ENCODE measurements at places on chromosomes 13 and 19. TPM values are rescaled to one million over a fixed set of nuclear protein-coding genes. Genes with fewer than 3 reads are reported as not detected.

DNA sequence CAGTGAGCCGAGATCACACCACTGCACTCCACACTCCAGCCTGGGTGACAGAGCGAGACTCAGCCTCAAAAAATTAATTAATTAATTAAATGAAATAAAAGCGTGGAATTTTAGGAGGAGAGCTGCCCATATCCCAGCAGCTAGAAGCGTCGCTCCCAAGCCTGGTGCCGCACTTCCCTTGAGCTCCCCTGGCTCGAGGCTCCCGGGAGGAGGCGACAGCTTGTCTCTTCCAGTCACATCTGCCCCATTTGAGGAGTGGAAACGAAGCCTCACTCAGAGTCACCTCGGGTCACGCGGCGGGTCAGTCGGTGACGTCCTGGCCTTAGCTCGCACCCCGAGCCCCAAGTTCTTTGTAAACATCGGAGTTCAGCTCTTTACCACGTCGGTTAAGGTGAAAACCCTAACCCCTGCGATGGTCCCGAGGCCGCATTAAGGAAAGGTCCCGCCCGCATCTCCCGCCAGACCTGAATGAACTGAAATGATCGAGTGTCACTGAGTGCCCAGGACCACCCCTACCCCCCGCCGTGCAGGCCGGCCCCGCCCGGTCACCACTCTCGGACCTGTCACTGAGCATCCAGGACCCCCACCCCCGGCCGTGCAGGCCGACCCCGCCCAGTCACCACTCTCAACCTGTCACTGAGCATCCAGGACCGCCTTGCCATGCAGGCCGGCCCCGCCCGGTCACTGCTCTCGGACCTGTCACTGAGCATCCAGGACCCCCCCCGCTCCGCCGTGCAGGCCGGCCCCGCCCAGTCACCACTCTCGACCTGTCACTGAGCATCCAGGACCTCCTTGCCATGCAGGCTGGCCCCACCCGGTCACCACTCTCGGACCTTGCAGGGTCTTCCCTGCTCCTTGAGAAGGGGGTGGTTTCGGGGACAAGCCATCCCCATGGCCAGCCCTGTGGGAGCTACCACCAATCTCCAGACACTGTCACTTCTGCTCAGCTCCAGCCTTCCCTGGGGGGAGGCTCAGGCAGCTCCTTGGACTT lies 176.9 kb downstream of the KDM4B start:
- no peaks in the 10 kb centered on the region for H3K27me3 ChIP-seq
- H3K36me3 ChIP-seq: peaks cover 6% of the 10 kb centered on the region
- H3K27ac ChIP-seq: no peak overlapping the region

DNA sequence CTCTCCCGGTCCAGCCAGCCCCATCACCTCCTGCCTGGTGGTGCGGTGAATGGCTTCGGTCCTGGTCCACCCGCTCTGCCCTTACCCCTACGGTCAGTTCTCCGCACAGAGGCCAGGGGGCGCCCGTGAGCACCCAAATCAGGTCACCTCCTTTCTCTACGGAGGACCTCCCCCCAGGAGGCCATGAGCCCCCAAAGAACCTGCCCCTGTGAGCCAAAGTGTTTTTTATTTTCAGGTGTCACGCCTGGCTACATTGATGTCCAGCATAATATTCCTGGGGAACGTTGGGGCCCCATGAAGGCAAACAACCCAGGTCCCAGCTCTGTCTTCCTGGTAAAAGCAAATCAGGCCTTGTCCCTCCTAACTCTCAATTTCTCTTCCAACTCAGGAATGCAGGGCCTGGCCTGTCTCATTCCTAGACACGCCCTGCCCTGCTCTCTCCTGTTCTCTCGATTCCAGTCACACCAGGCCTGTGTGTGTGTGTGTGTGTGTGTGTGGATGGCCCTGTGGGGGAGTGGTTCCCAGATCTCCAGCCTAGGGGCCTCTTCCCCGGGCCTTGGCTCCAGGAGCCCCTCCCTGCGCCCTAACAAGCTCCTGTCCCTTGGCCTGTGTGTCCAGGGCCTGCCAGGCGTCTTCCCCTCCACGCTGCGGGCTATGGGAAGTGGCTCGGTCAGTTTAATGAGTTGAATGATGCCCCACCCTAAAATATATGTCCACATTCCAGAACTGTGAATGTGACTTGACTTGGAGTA lies 9.7 kb upstream of the GIPC1 start:
- H3K27me3 ChIP-seq: peaks cover 2% of the 10 kb centered on the region
- peak; percentile 79 for DNase-seq
- peaks cover 44% of the 10 kb centered on the region for H3K4me1 ChIP-seq

GRCh38 chr13:51221674-51222036 lies 543 bp upstream of the FAM124A start:
- H3K4me1 ChIP-seq: peaks cover 5% of the 10 kb centered on the region
- H3K4me3 ChIP-seq: peak overlapping the region; percentile 63
- H3K27ac ChIP-seq: no peak overlapping the region
- DNase-seq: no peak
- H3K27me3 ChIP-seq: peaks cover 64% of the 10 kb centered on the region

DNA sequence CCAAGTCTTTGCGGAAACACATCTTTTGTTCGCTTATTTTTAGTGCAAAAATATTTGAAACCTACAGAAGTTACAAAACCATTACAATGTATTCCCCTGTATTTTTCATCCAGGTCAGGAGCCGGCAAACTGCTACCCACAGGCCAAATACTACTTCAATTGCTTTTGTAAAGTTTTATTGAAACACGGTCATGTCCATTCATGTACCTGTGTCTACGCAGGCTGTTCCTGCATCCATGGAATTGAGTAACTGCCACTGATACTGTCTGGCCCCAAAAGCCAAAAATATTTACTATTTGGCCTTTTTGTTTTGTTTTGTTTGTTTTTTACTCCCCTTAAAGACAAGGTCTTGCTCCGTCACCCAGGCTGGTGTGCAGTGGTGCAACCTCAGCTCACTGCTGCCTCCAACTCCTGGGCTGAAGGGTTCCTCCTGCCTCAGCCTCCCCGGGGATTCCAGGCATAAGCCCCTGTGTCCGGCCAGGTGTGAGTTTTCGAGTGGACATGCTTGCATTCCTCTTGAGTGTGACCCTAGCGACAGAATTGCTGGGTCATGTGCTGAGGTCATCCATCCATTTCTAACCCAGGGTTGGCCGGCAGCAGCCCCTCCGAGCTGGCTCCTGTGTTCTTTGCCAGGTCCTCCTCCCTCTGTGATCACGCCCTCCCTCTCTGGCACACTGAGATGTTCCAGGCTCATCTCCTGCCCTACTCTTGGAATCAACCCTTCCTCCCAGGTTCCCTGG lies 10.9 kb upstream of the S1PR4 start:
- no peaks in the 10 kb centered on the region for H3K27me3 ChIP-seq
- H3K4me1 ChIP-seq: peaks cover 54% of the 10 kb centered on the region
- no peak overlapping the region for H3K27ac ChIP-seq
- H3K36me3 ChIP-seq: peaks cover 59% of the 10 kb centered on the region
- H3K4me3 ChIP-seq: no peak overlapping the region
- no peak for DNase-seq

DNA sequence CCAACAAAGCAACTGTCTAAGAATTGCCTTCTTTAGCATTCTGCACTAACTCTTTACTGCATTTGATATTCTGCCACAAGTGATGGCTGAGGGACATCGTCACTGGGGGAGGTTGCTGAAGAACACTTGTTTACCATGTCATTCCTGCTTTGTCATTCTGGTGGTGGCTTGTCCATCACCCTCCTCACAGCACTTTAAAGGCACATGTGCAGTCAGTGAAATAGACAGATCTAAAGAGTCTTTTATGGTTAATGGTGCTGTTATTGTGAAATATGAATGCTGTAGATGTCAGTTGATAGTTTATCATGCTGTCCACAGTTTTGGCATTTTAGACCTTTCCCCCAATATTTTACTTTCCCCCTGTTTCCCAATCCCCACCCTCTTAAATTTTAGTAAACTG lies 120.9 kb upstream of the TSC22D1 start:
- no peak overlapping the region for H3K4me3 ChIP-seq
- no peak overlapping the region for H3K27ac ChIP-seq
- DNase-seq: no peak
- no peaks in the 10 kb centered on the region for H3K36me3 ChIP-seq
- H3K27me3 ChIP-seq: peaks cover 23% of the 10 kb centered on the region
- H3K4me1 ChIP-seq: no peaks in the 10 kb centered on the region

DNA sequence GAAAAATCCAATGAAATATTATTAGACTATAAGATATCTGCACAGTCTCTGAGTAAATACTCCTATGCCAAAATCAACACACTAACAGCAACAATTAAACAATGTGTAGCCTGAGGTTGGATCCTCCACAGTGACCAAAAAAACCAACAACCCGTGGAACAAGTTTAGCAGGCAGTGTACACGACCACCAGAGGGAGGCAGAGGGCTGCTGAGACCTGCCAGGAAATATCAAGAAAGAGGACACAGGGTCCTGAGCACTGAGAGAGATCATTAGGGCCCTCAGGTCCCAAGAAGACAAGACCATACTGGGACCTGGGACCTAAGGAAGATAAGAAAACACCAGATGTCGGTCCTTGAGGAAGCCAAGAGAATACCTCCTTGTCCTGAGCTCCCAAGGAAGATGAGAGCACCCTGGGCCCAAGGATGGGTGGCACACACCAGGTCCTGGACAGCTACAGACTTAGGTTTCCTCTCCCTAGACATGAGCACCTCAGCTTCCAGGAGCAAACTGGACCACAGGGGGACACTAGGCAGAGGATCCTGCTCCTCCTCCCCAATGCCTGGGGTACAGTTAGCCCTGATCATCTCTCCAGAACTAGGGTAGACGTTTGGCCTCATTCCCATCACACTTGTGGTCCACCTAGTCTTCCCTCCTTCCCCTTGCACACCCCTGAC lies 822 bp upstream of the ZNF274 start:
- DNase-seq: peak; percentile 69
- H3K4me3 ChIP-seq: peak overlapping the region; percentile 89
- H3K36me3 ChIP-seq: peaks cover 61% of the 10 kb centered on the region
- no peaks in the 10 kb centered on the region for H3K27me3 ChIP-seq

DNA sequence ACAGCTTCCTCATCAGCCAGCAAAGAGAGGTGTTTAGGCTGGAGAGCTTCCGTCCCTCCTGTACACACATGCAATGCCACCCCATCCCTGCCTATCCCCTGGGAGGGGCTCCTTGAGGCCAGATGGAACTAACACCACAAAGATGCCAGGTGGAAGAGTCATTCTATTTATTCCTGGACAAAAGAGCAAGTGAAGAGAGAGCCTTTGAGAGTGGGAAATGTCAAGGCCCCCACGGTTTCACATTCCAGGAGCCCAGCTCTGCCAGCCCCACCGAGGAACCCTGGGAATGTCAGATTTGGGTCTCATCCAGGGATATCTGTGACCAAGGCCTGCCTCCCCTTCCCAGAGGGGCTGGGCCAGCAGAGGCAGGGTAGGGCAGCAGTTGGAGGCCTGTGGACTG lies 30.8 kb upstream of the IGFL1 start:
- no peaks in the 10 kb centered on the region for H3K4me1 ChIP-seq
- H3K27me3 ChIP-seq: peaks cover 51% of the 10 kb centered on the region

- no peak overlapping the region for H3K27ac ChIP-seq
- H3K4me1 ChIP-seq: no peaks in the 10 kb centered on the region
- no peak for DNase-seq
- H3K36me3 ChIP-seq: no peaks in the 10 kb centered on the region
Observed at GRCh38 chr13:77429320-77430142, 102.6 kb upstream of the MYCBP2 start.

GRCh38 chr13:27283906-27284493 lies 13.4 kb downstream of the RASL11A start:
- H3K4me1 ChIP-seq: peaks cover 4% of the 10 kb centered on the region
- H3K27me3 ChIP-seq: no peaks in the 10 kb centered on the region
- peak; percentile 22 for DNase-seq
- no peak overlapping the region for H3K27ac ChIP-seq

DNA sequence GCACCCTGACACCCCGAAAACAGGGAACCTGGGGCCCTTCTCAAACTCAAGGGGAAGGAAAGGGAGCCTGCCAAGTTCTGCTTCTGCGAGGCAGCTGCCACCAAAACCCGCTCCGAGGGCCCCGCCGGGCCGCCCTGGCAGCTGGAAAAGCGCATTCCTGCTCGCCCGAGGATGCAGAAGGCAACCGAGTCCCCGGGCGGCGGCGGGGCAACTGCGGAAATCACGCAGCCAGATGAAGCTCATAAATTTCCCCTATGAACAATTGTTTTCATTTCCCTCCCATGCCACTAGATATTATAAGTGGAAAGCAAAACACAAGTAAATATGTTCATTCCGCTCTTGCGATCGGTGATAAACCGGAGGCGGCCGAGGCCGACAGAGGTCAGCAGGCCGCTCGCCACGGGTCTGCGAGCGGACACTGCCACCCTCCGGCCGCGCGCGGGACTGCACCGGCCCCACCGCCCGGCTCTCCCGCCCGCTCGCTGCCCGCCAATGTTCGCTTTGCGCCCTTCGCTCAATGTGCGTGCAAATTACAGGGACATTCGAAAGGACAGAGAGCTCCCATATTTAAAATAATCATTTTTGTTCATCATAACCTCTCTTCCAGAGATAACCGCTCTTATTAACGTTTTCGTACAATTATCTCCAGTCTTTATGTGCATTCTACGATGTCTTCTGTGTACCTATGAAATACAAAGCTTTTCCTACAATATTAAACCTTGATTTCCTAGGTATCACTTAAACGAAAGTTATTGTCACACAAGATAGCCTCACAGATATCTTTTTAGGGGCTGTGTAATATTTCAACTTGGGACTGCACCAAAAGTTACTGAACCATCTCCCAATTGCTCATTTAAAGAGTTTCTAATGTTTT lies 120.8 kb upstream of the ZNF507 start:
- H3K36me3 ChIP-seq: no peaks in the 10 kb centered on the region
- peaks cover 10% of the 10 kb centered on the region for H3K4me1 ChIP-seq
- no peak overlapping the region for H3K27ac ChIP-seq

DNA sequence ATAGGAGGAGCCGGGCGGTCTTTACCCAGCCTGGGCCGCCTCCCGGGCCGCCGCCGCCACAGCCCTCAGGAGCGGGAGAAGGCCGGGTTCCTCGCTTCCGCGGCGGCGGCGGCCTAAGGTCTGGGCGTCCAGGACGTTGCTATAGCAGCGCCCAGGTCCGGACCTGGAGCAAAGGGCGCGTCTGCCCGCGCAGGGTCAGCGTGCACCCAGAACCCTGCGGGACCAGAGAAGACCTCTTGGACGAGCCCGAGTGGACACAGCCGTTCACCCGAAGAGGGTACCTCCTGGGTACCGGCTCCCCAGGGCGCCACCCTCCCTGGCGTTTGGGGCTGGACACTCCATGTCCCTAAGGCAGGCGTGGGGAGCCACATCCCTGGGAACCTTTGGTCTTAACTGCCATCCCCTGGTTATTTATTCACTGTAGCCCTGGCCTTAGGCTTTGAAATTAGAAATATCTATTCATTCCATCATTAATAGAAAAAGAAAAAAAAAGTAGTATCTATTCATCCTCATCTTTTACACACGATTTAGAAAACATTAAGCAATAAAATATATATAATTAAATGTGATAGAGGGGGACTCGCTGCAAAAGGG lies 2.4 kb downstream of the DZIP1 start:
- no peak overlapping the region for H3K4me3 ChIP-seq
- no peaks in the 10 kb centered on the region for H3K36me3 ChIP-seq
- H3K4me1 ChIP-seq: peaks cover 10% of the 10 kb centered on the region
- no peak overlapping the region for H3K27ac ChIP-seq

- peaks cover 8% of the 10 kb centered on the region for H3K4me1 ChIP-seq
- H3K4me3 ChIP-seq: no peak overlapping the region
- no peak for DNase-seq
- H3K27me3 ChIP-seq: peaks cover 38% of the 10 kb centered on the region
Observed at GRCh38 chr13:30895773-30896172, 10.3 kb upstream of the MEDAG start.

- H3K36me3 ChIP-seq: no peaks in the 10 kb centered on the region
- H3K4me1 ChIP-seq: no peaks in the 10 kb centered on the region
- no peak overlapping the region for H3K4me3 ChIP-seq
- DNase-seq: no peak
- H3K27ac ChIP-seq: no peak overlapping the region
- peaks cover 2% of the 10 kb centered on the region for H3K27me3 ChIP-seq
Observed at GRCh38 chr13:74633734-74634133, 499.5 kb upstream of the KLF12 start.

ZNF382 gene
- 11.8 TPM for total RNA-seq

ZNF557 gene
- total RNA-seq: 12.9 TPM

ZNF723 gene
- not detected for total RNA-seq

ZNF563 gene
- total RNA-seq: 4.0 TPM

ADAT3 gene
- total RNA-seq: 15.5 TPM

Data from activated CD4-positive, alpha-beta memory T cell treated with anti-CD3 and anti-CD28 coated beads, Interleukin-2, amount 10 ng/mL, durations not matched to agents 7 days and 5 days (primary cell).